Fibroblast of skin of scalp (primary cell): ENCODE measurements at places on chromosomes 2 and 18.
A peak's percentile ranks its signal among the peaks of the same experiment; 100 is the strongest.

- no peak for DNase-seq
Measured at GRCh38 chr18:13401404-13401803, 182.8 kb downstream of the LDLRAD4 start.

DNA sequence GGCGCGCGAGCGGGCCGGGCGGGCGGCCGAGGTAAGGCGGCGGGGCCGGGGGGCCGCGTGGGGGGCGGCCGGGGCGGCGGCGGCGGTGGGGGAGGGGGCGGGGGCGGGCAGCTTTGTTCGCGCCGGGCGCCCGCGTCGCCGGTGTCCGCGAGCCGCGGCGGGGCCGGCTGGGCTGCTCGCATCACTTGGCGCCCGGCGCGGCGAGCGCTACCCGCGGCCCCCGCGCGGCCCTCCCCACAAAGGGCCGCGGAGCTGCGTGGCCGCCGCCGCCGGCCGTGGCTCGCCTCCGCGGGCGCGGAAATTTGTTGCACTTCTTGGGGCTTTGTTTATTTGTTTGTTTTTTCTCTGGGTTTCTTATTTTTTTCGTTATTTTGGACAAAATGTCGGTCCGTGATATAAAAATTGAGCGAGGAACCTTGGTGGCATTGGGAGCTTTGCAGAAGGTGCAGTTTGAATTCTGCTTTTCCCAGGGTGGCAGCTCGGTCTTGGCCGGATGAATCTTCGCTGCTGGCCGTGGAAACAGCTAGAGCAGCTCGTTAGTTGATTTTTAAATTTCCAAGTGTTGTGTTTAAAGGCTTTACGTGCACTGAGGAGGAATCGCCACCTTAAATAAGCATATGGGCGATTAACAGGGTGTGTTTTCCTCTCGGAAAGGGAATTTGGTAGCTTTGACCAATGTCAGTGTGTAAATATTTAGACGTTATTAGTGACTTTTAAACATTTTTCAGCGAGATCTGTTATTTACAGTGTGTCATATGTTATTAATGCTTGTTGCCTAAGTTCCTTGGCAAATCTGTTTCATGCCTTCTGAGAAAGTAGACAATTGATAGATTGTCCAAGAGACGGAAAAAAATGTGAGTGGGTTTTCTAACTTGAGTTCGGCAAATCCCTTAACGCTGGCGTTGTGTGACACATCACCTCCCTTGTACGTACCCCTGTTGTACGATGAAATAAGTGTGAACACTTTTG, 822 bp downstream of the UBE2E3 start:
- peak; percentile 23 for DNase-seq

DNA sequence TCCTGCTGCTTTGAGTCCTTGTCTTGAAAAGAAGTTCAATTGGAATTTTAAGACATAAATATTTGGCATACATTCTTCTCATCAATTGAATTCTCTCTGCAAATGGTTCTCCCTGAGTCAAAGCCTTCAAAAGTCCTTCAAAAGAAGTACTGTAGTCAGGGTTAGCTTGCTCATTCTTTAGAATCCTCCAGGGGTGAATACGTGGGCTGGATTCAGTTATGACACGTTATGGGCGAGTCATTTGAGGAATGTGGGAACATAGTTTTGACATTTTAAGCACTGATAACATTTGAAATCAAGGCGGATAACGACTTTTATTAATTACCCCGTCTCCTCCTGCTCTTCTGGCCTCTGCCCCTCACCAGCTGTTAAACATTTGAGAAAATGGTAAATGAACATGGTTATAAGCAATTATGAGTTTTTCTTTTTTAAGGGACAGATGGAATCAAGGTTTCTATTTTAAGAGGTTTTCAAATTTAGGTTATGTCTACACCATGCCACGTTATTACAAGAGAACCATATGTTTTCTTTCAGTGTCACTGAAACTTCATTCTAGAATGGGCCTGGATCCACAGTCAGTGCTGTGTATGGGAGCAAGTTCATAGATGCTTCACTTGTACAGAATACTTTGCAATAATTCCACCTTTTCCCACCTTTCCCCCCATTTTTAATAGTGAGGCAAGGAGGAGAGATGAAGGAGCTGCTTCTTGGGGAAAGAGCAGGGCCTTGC, 273.1 kb downstream of the TSN start:
- peak; percentile 81 for DNase-seq

DNA sequence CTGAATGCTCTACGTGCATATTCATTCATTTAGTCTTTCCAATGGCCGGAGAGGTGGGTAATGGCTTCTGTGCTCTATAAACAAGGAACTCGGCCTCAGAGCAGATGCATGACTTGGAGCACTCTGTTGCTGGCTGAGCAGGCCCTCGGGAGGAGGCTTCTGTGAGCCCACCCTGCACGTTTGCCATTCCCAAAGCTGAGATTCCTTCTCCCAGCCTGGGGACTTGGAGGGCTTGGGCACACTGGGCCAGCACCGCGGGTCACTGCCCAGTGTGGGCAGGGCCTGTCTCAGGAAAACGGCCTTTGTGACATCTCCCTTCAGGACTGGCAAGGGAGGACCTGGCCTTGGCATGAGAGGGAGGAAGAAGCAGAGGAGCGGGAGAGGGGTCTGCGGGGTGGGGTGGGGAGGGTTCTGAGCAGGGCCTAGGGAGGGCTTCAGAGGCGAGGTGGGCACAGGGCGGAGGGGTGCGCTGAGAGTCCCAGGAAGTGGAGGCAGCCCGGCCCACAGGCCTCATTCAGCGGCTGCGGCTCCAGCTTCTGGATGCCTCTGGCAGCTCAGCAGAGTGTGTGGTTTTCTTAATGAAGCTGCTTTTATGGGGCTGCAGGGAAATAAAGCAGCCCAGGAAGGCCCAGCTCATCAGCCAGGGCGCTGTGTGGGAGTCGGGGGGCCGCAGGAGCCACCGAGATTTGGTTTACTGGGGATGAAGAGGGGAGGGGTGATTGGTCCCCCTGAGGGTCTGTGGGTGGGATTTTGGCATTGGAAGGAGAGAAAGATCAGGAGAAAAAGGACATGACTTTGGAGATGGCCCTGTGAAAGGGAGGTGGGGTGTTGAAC, 51.7 kb upstream of the OTOF start:
- no peak for DNase-seq

DNA sequence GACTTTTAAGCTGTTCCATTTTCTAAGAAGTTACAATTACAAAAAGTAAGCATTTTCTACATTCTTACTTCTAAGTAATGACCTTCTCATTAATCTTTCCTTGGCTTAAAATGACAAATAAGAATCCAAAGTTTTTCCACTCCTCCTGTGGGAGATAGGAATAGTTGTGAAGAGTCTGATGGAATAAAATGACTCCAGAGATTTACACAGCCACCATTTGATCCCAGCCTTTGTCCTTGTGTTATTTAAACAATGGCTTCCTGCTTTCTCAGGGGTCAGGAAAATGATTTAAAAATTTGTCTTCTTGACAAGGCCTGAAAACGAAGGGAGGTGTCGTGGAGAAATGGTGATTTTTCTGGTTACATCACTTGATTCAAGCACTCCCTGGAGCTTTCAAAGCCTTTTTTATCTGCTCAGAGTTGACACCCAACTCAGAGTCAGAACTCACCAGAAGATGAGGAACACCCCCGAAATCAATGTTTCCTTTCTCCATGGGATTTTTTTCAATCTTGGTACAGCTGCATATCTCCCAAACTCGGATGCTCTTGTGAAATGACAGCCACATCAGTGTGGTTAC, 106.5 kb downstream of the GALNT3 start:
- no peak for DNase-seq

GRCh38 chr2:95008306-95008705, 17.2 kb upstream of the MAL start:
- no peak for DNase-seq

- no peak for DNase-seq
Measured at GRCh38 chr18:59303656-59304195, 14.7 kb downstream of the CPLX4 start.

GRCh38 chr2:133420788-133421187, 147.5 kb downstream of the NCKAP5 start:
- no peak for DNase-seq

DNA sequence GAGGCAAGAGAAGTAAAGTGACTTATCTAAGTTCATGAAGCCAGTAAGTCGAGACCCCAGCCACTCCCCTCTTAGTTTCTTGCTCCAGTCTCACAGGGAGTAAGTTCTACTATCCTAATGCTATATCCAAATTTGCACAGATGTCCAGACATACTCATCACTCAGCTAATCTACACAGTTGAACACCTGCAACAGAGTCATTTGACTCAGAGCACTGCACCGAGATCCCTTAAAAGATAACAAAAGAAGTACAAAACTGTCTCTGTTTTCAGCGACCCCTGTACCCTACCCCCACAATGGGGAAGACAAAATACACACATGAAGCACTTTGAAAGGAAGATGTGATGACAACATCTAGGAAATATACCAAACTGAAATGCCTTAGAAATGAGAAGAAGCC, 22.6 kb upstream of the CCDC141 start:
- DNase-seq: no peak

DNA sequence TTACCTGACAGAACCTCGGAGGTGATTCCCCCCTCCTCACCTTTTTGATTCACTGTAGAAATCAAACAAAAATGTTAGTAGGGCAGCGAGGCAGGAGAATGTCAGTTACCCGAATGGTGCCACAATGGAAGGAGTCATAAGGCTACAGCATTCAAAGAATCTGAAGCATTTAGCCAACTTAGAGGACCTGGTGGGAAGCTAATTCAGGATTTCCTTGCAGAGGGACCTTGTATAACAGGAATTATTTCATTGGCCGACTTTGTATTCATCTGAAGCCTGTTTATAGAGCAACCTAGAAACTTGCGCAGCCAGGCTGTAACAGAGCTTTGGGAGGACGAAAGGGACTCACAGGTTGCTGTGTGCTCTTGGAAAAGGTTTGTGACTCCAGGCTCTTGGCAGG, 129.1 kb upstream of the MMADHC start:
- DNase-seq: peak; percentile 33

- no peak for DNase-seq
Measured at GRCh38 chr2:9887513-9887912, 44.2 kb downstream of the TAF1B start.

DNA sequence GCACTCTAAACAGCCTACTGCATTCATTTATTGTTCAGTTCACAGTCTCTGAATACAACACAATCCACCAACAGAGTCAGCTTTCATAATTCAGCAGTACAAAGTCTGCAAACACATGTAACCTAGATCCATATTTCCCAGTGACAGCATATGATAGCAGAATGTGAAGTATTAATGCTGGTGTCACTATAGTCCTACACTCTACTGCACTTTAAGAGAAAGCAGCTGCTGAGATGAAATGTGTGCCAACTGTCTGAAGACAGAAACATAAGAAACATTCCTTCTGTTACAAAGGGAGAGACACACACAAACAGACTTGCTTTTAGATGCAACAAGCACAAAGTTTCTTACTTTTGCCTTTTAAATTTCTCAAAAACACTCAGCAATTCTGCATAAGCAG, 441.8 kb downstream of the ZEB2 start:
- peak; percentile 74 for DNase-seq

GRCh38 chr18:22057908-22058527, 111.4 kb upstream of the GATA6 start:
- DNase-seq: no peak
